ENCODE measurements at places on chromosomes 4 and X.
A peak's percentile ranks its signal among the peaks of the same experiment; 100 is the strongest.

DNA sequence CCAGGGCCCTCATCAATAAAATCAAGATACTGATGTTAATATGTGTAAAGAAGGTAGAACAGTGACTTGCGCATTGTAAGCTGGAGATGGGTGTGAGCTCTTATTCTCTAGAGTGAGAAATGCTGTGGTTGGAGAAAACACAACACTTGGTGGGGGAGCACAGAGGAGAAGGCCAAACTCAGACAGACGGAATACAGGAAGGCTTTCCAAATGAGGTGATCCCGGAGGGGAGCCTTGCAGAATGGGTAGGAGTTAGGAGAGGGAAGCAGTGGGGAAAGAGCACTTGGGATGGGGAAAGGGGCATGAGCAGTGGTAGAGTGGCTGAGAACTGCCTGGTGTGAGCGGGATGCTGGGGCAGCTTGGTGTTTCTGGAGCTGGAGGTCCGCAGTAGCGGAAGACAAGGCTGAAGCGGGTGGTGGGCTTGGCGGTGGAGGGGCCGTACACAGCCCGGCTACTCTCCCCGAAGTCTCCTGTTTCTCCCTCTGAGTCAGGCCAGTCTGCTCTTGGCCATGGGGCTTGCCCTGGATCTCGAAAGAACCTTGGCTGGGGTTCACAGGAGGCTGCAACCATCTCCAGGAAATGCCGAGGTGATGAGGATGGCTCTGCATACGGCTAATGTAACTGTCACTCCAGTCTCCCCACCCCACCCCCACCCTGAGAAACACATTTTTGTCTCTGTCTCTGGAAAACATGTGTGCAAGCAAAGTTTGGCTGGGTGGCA lies 11.3 kb upstream of the PLAC1 start:
- DNase-seq, result no peak

DNA sequence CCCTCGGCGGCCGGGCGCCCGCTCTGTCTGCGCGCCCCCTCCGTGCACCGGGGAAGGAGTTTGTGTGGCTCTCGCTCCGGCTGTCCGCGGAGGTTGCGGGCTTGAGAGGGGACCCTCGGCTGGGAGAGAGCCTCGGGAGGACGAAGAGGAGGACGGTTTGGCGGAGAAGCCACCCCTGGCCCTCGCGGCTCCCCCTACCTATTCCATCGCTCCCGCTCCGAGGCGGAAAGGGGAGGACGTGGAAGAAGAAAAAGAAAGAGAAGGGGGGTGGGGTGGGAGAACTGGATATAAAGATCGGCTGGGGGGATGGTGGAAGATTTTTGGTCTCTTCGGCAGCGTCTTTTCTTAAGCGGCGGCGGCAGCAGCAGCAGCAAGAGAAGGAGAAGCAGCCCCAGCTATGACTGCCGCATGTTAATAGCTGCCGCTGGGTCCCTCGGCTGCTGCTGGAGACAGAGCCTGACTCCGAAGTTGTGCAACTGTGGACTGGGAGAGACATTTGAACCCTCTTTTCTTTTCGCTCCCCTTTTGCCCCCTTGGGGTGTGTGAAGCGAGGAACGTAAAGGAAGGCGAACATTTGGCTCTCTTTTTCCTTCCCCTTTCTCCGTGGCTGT lies 895 bp downstream of the ADGRL3 start:
- DNase-seq, result no peak

GRCh38 chr4:47643845-47644244 lies 158.8 kb downstream of the ATP10D start:
- no peak for DNase-seq

- DNase-seq, result no peak
Observed at GRCh38 chr4:36349938-36350549, 68.6 kb downstream of the DTHD1 start.

GRCh38 chrX:12210196-12210815 lies 72.0 kb downstream of the FRMPD4 start:
- no peak for DNase-seq

DNA sequence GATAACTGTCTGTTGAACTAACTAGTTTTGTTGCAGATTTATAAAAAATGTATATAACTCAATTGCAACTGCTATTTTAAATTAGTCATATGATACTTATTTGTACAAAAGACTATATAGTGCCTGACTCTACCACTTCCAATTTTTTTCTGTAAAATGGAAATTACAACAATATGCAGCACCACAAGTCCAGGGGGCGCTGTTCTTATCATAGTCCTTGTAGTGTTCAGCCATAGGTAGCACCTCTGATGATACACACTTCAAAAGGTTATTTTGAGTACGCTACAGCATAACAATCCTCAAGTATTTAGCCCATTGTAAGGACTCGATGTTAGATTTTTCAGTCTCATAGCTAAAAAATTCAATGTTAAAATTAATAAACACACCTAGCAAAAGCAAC lies 174.9 kb downstream of the CORIN start:
- DNase-seq, result peak; percentile 60

DNA sequence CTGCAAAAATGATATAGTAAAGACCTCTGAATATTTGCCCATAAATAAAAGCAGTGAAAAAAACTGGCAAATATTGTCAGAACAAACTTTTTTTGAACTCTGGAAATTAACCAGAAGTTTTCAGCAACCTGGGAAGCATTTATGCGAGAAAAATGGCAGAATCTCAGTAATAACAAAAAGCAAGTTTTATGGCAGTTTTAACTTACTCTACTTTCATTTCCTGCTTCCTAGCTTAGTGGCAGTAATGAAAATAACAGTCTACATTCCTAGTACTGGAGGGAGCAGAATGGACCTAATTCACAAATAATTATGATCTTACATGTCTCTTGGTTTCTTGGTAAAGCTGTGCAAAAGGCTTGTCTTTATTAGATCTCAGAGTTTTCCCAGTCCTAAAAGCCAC lies 460.1 kb downstream of the NAF1 start:
- DNase-seq, result no peak

DNA sequence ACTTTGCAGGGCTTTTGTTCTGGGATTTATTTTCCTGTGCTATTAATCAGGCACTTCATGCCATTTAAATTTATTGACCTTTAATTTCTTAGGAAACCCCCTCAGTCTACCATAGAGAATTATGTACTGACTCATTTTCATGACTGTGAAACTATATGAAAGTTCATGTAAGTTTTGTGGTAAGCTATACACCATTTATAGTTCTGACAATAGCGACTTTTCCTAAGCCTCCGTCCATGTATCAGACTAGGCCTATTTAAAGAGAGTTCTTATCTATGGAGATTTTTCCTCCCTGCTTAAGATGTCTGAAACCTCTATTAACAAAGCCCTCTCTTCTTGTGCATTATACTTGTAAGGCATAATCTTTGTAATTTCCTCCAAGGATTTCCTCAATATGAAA lies 111.6 kb downstream of the AFF2 start:
- no peak for DNase-seq

GRCh38 chr4:36325499-36325898 lies 44.1 kb downstream of the DTHD1 start:
- DNase-seq, result peak; percentile 49

GRCh38 chrX:52979568-52979967 lies 21.2 kb upstream of the FAM156A start:
- no peak for DNase-seq

DNA sequence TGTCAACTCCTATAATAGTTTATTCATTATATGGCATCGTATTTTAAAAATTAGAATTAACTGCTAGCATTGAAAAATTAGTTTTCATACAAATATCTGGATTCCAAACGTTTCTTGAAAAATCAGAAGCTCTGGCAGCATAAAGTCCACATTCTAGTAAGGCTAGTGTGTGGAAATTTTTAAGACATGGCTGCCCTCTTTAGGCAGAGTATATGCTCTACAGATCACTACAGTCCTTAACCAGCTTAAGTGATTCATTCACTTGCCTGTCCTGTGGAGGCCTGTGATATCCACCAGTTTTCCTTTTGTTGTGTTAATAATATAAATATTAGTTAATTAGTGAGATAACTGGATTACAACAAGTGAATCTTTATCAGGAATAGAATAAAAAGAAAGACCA lies 287.2 kb downstream of the OPHN1 start:
- DNase-seq, result peak; percentile 7

DNA sequence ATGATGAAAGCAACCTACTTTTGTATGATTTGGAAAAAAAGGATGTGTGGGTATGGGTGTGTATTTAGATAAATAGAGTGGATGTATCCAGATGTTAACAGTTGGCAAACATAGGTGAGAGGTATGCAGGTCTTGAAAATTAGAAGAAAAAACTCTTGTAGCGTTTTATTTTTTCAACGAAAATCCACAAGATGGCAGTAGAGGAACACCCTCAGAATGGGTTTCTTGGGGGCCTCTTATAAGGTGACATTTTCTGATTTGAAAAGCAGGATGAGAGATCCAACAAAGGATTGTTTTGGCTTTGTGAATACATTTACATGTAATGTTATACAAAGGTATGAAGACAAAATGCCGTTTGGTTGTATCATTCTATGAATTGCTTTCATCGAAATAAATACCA lies 68.3 kb downstream of the FMR1NB start:
- DNase-seq, result peak; percentile 66

DNA sequence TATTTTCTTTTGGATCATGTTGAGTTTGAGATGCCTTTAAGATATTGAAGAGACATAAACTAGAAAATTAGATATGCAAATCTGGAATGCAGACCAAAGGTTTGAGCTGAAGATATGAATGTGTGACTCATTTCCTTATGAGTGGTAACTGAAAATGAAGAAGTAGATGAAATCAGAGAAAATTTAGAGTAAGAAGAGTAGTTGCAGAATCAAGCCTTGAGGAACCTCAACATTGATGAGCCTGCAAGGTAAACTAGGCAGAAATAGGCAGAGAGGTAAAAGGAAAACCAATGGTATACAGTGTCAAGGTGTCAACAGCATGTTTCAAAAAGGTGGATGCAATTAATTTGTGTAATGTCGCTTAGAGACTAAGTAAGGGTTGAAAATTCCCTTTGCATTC lies 142.8 kb downstream of the MOSPD2 start:
- DNase-seq, result no peak

- no peak for DNase-seq
Observed at GRCh38 chr4:160350944-160351343, 1248.1 kb downstream of the RAPGEF2 start.

GRCh38 chr4:2666722-2667247 lies 89.4 kb downstream of the TNIP2 start:
- no peak for DNase-seq

DNA sequence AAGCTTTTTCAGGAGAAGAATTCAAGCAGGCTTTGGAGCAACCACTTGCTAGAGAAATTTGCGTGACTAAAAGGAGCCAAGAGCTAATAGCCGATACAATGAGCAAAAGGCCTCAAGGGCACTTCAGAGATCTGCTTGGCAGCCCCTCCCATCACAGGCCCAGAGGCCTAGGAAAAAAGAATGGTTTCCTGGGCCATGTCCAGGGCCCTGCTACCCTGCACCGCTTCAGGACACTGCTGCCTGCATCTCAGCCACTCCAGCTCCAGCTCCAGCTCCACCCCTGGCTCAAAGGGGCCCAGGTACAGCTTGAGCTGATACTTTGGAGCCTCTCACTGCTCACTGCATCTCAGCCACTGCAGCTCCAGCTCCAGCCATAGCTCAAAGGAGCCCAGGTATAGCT lies 98.9 kb downstream of the FAM13A start:
- DNase-seq, result no peak

GRCh38 chr4:81518762-81519426 lies 47.2 kb upstream of the RASGEF1B start:
- DNase-seq, result no peak

DNA sequence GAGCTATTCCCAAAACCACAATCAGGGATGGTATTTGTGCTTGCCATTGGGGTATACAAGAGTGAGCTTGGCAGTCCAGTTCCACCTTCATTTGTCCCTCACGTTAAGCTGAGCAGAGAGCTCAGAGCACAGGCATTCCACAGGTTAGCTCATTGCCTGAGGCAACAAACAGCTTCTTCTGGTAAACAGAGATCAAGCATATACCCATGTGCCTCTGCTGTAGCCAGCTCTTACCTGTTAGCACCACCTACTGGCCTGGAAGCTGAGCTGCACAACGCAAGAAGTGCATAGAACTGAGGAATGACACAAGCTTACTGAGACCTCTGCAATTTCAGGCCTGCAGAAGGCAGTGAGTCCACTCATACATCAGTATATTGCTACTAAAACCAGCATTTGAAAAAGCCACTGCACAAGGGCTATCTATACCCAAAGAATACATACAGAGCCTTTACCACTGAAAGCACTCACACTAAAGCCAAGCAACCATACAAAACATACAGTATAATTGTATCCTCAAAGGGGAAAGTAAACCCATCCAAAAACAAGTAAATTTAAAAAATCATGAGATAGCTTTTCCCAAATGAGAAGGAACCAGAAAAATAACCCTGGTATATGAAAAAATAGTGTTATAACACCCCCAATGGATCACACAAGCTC lies 258.3 kb upstream of the GABRA2 start:
- DNase-seq, result peak; percentile 64

DNA sequence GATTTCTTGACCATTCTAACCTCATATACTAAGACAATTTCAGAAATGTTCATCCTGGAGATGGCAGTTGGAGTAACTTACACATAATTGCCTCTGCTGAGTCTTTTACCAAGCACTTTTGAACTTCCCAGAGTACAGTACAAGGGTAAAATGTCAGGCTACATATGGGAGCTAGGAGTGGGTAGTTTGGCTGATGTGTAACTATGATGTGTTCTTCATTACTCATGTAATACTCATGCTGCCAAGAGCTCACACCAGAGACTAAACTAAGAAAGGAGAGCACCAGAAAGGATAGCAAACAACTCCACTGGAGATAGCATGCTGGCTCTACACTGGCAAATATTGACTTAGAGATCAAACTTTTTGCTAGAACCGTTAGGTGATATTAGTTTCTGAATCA lies 194.0 kb downstream of the PDGFRA start:
- DNase-seq, result no peak

- DNase-seq, result no peak
Observed at GRCh38 chr4:5256421-5256820, 205.1 kb downstream of the STK32B start.

DNA sequence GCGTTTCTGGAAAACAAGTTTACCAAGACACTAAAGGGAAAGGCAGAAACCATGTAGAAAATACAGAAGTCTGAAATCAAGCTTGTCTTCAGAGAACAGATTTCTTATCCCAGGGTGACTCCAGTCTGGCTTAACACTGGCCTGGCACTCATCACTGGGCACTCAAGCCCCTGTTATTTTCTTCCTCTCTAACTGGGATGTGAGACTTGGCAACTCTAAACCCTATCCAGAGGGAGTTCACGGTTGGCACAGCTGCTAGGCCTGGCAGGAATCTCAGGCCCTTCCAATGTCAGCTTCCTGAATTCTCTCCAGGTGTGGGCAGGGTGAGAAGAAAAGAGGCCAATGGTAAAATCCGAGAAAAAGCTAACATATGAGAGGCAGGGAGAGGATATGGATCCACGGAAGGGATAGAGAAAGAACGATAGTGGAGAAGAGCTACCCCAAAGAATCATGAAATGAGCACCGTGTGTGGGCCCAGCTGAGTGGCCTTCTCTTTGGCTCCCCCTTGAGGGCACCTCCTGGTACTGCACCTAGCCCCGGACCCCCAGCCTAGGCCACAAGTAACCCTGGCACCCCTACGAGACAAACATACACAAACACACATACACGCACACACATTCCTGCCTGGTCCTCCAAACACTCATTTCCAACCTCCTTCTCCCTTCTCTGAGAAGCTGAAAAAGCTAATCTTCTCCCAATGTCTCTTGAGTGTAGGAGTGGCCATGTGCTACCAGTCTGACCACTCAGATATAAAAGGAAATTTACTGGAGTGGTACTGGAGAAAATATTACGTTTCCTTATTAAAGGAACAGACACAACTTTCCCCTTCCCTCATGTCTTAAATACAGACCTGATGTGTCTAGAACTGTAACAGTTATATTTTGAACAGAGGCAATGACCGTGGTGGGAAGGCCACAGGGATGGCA lies 16.6 kb upstream of the PTCHD1 start:
- peak; percentile 42 for DNase-seq

- DNase-seq, result no peak
Observed at GRCh38 chr4:86846921-86847320, 2.3 kb downstream of the SLC10A6 start.

GRCh38 chrX:53598169-53598568 lies 88.3 kb downstream of the HUWE1 start:
- DNase-seq, result no peak

All from NAMALWA (cell line).